ENCODE measurements at places on chromosomes 3 and 15.

- DNase-seq: no peak
These were observed 966 bp upstream of the C3orf80 start for GRCh38 chr3:160224256-160224655.

GRCh38 chr15:61449186-61449702 is 220.1 kb upstream of the RORA start:
- no peak for DNase-seq

- no peak for DNase-seq
These were observed 801.7 kb downstream of the DIPK2A start for GRCh38 chr3:144773350-144773749.

DNA sequence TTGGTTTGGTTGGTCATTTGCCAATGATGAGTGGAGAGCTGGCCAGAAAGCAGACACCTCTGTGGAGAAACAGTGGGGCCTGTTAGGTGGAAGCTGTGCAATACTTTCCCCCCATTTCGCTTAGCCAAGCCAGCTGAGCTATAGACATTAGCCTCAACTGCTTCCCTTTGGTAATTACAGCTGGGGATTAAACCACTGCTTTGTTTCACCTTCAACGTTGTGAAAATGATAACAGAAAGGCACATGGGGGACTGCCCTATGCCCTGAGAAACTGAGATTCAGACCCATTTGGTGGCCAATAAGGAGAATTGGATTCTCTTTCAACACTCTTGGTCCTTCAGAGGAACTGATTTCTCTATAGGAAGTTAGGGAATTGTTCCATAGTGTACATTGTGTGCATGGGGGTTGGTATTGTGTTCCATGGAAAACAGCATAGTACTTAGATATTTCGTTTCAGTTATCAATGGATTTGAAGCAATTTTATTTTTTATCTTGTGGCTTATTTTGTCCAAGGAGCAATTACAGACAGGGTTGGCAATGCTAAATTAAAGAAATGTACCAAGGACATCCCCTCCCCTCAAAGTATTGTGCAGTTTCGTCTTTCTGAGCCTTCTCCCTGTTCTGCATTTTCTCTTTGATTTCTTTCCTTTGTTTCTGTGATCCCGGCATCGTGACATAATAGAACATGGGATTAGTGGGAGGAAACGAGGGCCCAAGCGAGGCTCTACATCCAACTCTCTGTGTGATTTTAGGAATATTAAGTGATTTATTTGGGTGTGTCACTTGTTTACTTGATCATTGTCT is 194.3 kb downstream of the FNDC3B start:
- DNase-seq: no peak

GRCh38 chr15:40828447-40829036 is at the start of gene PPP1R14D:
TSS of gene PPP1R14D (minus strand) at chr15:40828708. CDS start at chr15:40828641, 67 bp downstream.
- no peak for DNase-seq

DNA sequence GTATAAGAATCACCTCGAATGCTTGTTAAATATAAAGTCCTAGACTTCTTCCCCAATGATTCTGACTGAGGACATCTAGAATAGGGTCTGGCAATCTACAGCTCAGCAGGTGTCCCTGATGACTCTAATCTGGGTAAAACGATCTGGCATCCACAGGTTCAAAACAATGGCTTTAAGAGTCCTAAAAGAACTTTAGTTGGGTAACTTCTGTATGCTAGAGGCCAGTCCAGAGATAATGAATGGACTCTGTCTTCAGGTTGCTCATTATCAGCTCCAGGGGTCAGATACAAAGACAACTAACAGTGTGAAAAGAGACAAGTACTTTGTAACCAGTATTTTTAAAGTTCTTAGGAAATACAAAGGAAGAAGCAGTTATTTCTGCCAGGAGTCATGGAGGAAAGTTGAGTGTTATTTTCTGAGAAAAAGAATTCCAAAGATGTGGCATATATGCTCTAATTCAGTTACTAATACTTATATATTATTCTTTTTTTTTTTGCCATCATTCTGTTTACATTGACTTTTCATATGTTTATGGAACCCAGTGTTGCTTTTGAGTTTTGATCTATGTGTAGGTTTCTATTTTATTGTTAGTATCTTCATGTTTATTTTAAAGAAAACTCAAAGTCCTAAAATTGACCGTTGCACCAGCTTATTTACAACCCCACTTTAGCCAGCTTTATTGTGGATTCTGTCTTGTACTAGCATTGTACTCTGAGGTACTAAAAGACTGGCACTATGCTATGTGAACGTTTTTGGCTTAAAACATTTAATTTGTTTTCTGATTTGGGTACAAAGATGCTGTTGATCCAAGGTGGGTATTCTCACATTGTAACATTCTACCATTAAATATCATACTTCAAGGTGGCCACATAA is 3.1 kb upstream of the GPR15 start:
- no peak for DNase-seq

GRCh38 chr3:159645874-159646273 is 342.8 kb upstream of the IL12A start:
- DNase-seq: no peak

- DNase-seq: peak; percentile 38
These were observed 779 bp upstream of the CTNNB1 start for GRCh38 chr3:41198526-41198925.

DNA sequence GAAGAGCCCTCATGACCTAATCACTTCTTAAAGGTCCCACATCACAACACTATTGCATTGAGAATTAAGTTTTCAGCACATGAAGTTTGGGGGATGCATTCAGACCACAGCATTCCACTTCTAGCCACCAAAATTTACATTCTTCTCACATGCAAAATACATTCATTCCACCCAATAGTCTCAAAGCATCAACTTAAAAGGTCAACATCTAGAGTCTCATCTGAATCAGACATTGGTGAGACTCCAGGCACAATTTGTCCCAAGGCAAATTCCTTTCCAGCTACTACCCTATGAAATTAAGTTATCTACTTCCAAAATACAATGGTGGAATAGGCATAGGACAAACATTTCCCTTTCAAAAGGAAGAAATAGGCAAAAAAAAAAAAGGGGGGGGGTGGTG is 64.9 kb downstream of the PLSCR2 start:
- DNase-seq: no peak

- no peak for DNase-seq
These were observed 75.6 kb upstream of the MBNL1 start for GRCh38 chr3:152192936-152193672.

GRCh38 chr3:151625086-151625485 is 108.6 kb upstream of the AADACL2 start:
- no peak for DNase-seq

DNA sequence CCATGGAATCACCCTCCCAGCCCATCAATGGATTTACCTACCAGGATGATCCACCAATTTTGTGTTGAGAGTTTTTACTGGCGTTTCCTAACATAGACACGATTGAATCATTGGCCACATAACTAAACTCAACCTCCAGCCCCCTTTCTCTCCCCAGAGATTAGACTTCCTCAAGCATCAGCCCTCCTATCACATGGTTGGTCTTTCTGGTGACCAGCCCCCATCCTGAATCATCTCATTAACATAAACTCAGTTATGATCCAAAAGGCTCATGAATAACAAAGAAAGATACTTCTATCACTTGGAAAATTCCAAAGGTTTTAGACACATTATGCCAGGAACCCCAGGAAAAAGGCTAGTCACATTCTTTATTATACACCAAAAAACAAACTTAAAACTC is 21.2 kb downstream of the PRKAR2A start:
- DNase-seq: no peak

GRCh38 chr15:66773129-66773873 is 71.3 kb downstream of the SMAD6 start:
- no peak for DNase-seq

DNA sequence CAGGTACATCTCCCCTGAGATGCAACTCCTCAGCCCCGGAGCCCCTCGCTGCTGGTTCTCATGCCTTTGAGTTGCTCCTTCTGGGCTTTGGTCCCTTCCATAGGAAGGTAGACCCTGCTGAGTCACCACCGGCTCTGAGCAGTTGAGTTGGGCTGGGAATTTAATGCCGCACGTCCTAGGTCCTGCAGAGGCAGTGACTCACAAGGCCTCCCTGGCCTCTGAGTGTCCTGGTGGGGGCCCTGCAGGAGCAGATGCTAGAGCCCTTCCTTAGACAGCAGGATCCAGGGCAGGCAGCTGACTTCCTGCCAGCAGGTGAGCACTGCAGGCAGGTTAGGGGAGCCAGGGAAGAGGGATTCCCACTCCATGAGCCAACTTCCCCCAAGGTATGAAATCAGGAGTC is 5.5 kb upstream of the NTRK3 start:
- no peak for DNase-seq

DNA sequence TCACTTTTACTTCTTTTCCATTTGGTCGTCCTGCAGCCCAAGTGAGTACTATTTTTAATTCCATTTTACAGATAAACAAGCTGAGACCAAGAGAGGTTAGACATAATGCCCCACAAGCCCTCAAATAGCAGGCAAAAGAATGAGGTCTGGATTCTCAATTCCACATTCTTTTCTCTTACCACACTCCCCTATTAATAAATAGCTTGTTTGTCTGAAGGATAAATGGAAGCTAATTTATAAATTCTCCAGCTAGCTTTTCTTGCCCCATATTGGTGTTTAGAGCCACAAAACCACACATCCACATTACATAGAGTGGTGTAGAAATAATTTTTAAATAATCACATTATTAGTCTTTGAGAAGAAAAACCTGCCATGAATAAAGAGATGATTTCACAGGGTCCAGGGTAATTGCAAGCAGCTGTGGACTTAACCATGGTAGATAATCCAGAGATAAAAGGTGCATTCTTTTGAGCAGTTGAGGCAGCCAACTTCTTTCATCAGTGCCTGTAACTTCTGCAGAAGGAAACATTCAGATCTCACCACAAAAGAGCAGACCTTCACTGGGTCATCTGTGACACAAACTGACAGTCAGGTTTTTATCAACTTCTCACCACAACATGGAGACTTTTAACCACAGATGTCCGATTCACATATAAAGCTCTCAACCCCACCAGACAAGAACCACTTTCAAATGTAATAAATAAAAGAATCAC is 313.4 kb upstream of the STT3B start:
- no peak for DNase-seq

DNA sequence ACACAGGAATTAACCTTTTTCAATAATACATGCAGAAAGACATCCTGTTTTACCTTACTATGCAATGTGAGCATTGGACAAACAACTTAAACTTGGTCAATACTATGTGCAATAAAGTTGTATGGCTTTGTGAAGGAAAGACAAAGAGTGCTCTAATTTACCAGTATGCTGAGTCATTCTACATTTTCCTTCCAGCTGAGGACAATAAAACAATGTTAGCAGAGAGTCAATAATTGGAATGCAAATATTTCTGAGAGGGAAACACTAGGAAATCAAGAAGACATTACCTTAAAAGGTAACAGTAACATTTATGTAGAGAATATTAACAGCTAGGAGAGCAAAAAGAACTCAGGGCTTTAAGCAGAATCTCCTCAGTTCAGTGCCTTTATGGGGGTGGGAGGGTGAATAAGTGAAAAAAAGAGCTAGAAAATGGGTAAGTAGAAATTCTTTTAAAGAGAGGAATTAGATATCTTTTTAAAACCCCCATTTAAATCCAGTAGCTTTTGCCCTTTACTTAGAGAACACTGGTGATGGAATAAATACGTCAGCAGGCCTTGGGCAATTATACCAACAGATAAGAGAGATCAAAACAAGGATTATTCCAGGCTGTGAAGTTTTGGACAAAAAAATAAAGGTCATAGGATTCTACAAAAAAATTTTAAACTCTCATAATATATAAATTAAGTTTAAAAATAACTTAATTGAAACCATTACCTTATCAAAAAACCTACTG is 11.6 kb upstream of the HGD start:
- no peak for DNase-seq

GRCh38 chr15:52095597-52096262 is 16.8 kb downstream of the BCL2L10 start:
- no peak for DNase-seq

DNA sequence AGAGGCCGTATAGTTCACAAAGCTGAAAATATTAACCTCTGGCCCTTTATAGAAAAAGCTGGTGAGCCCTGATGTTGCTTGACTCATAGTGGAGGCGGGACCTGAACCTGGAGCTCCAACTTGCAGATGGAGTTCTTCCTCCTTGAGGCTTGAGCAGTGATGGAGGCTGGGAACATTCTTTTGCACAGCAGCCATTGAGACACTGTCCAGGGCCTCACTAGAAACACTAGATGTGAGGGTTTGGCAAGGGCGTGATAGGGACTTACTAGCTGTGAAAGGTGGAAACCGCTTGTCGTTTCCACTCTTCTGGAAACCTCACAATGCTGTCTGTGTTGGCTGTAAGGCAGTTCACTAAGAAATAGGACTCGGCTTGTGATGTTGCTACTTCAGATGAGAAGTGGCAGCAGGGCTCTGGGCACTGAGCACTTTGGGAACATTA is 12.5 kb downstream of the SMAD6 start:
- DNase-seq: no peak

DNA sequence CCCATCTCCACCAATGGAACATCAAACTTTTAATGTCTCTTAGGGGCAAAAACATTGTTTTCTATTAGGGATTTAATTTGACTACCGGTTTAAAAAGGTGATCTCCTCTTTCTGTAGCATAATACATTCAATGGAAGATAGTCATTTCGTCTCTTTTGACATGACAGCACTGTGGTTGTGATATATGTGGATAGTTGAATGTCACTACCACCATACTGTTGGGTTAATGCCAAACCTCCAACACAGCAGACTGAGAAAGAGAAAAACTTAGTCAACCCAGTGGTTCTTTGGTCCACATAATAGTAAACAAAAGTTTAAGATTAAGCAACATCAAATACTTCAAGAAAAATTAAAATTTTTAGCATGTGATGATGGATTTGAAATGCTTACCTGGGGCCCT is 530.4 kb downstream of the AGBL1 start:
- no peak for DNase-seq

DNA sequence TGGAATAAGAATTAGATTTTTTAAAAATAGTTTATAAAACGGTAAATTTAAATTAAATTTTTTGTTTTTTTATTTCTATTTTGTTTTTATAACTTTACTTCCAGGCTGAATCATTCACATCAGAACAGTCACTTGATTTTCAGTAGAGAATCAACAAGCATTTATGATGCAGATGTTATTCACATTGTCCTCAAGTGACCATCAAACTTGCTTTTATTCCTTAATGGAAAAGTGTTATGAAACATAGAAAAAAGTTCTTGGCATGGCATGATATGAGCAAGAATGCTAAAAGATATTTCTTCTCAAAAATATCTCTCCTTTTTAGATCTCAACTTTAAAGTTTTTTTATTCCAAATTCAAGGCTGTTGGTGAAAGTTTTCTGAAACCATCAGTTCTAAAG is 70.9 kb upstream of the TGFBR2 start:
- DNase-seq: no peak
